ENCODE measurements at places on chromosomes 2 and 18.

DNA sequence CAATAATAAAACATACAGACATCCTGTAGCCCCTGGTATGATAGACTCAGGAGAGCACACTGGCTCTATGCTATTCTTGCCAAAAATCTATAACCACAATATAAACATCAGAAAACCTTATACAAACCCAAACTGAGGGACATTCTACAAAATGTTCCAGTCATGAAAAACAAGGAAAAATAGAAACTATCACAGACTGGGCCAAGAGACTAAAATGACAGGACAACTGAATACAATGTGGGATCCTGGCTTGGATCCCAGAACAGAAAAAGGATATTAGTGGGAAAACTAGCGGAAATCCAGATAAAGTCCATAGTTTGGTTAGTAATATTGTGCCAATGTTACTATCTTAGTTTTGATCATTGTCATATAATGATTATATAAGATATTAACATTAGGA, 29.6 kb upstream of the EPAS1 start:
- no peak for DNase-seq

DNA sequence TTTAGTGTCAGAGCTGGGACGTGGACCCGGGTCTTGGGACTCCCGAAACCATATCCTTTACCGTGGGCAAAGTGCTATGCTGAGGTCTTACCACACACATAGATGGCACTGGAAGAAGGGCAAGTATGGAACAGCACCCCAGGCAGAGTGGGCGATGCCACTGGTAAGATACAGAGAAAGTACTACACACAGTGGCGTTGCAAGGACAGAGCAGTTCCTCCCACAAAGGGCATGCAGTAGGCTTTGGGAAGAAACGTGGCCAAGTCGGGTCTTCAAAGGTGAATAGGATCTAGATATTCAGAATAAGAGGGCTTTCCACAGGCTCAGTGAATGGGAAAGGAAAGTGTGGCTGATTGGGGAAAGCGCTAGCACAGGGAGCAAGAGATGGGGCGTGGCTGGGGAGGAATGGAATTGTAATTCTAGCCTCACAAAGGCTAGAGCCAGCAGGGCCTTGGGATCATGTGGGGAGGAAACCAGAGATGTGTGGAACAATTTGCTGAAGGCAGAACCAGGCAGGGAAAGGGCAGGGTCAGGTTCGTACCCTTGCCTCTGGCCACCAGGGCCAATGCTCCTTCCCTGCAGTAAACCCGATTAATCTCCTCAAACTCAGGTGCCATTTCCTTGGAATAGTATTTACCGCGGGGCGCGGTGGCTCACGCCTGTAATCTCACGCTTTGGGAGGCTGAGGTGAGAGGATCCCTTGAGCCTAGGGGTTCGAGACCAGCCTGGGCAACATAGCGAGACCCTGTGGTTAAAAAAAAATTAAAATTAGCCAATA, 36.0 kb downstream of the PCBP1 start:
- DNase-seq: no peak

- DNase-seq: no peak
Observed at GRCh38 chr2:46246790-46247189, 50.4 kb upstream of the EPAS1 start.

DNA sequence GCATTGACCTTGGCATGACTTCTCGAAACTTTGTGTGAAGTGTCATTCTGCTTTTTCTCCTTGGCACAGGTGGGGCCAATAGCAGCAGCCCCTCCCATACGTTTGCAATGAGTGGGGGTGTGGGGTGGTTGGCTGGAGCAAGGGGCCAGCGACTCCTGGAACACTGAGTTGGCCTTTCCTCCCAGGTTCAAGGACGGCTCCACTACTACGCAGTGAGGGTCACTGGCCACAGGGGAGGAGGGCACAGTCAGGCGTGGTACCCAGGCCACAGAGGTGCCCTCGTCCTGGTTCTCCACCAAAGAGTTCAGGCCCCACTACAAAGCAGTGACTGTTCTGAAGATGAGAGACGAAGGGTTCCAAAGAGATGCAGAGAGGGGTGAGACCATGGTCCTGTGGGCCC, 70.6 kb upstream of the OTOS start:
- no peak for DNase-seq

DNA sequence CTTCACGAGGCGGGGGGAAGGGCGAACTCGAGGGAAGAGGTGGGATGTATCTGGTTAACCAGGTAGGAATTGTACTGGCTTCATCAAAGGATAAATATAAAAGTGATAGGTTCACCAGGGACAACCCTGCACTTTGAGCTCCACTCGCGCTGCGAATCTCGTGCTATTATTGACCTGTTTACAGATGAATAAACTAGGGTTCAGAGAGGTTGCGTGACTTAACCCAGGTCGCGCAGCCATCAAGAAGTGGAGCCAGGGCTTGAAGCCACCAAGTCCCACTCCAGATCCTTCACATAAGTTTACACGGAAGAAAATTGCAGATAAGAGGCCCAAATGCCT, 1.4 kb upstream of the CYP1B1 start:
- no peak for DNase-seq

- DNase-seq: no peak
Observed at GRCh38 chr2:37993143-37993542, 68.1 kb downstream of the RMDN2 start.

DNA sequence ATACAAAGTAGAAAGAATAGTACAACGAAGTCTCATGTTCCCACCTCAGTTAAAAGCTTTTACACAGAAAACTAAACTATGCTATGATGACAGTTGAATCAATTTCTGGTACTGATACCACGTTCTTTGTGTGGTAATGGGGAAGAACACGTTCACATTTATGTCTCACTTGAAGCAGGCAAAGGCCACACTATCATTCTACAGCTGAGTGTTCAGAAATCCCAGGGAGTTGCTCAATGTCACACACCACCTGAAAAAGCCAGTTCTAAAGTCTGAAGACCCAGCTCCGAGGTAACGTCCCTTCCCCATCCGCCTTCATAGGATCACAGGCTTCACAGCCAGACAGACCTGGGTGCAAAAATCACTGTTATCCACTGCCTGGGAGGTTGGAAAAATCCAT, 8.9 kb downstream of the RNF149 start:
- no peak for DNase-seq

DNA sequence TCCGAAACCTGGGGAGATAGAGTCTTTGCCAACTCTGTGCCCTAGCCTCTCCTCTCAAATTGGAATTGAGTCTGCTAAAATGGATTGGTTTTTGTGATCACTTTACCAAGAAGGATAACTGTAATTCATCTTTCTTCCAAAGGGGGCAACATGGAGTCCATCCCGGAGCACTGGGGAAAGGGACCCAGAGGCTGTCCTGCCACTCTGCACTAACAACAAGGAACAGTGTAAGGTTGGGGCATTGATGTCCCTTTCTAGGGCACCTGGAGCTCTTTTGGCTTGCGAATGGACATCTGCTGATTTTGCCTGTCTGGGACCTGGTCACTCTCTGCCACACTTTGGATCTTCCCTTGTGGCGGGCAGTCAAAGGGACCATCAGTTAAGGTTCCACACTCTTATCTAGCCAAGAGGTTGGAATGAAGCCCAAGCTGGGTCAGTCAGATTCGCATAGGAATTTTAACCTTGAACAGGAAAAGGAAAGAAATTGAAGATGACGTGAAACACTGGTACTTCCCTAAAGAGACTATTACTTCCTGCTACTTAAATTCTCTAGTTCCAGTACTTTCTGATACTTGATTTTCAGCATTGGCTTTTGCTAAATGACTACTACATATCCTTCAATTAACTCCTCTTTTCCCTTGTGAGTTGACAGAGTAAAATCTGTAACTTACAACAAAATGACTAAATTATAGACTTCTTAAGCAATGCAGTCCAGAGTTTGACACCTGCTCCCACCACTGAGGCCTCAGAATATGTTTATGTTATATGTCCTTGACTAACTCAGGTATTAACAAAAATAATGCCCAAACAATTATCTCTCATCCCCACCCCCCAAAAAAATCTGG, 64.7 kb upstream of the KLF7 start:
- DNase-seq: no peak

DNA sequence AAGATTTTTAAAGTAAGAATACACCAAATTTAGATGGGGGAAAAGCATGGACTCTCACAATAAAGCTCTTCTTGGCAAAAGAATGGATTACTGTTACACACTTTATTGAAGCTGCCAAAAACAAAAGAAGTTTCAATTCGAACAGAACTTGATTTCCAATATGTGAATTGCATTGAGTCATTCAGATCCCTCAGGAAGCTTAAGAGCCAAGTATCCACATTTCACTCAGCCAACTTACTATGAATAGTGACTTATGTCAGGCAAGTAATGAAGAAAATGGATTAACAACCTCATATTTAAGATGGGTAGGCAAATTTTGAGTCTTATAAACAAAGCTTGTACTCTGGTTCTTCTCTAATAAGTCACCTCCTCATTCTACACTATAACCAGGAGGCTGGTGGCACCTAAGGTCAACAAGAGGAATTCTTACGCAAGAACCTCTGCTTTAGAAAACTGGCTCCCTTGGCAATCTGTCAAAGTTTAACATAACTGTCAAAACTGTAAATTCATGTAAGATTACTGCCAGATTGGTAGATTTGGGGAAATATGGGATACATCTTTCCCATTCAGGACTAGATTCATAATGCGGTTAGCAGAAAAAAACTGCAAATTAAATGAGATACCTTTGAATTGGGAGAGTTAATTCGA, 6.0 kb downstream of the HADHA start:
- DNase-seq: no peak

- no peak for DNase-seq
Observed at GRCh38 chr18:77052983-77053309, 79.6 kb downstream of the MBP start.

DNA sequence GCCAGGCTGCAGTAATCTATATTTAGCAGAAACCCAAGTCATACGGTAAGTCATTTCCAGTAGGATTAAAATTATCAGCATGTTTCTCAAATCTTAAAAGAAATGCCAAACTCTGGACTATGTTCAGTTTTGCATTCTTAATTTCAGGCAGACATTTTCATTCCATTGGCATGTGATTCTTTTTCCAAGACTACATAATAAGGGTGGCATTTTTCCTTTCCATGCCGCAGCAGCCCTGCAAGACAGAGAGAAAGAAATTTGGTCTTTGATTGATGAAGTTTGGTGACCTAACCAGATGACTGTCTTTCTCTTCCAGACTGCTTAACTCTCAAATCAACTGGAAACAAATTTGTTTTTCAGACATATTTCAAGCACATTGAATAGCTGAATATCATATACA, 118.1 kb downstream of the FHOD3 start:
- DNase-seq: no peak

- no peak for DNase-seq
Observed at GRCh38 chr2:127909019-127909418, 23.3 kb upstream of the AMMECR1L start.

DNA sequence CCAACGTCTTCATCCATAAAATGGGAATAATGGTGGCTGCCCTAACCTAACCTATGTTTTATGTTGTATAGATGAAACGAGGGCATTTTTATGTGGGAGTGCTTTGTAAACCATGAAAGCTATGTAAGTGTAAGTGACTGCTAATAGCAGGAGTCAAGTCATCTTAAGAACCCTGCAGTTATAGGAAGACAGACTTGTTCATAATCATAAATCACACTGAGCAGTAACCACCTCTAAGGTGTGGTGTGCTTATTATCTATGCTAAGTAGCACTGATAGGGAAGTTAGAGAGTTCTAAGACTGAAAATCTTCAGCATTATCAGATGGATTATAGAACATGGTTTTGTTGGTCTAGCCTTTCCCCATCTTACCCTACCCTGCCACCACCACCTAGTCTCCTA, 24.2 kb upstream of the NRP2 start:
- no peak for DNase-seq

DNA sequence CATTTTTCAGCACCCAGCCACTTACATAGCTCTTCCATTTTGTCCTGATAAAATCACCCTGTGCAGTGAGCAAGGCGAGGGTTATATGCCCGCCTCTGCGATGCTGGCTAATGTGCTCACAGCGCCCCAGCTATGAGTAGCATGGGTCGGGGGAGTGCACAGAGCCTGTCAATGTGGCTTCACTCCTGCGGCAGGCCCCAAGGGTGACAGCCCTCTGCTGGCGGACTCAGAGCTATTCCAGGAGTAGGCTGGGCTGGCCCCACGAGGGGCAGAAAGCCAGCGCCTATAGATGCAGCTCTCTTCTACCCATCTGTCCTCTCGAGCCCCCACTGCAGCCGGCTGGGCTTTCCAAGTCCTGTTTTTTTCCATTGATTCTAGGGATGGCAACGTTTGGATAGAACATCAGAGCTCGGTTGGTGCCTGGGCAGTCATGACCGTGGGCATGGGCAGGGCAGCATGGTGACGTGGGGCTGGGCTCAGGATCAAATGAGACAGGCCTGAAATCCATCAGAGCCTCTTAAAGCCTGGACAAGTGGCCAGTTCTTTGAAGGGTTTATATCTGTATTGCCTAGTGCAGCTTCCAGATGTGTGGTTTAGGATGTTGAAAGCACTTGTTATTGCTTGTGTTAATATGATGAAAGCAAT, 134.7 kb downstream of the MCFD2 start:
- no peak for DNase-seq

- DNase-seq: peak; percentile 32
Observed at GRCh38 chr2:10103179-10103578, 19.4 kb upstream of the RRM2 start.
